ENCODE measurements at places on chromosomes 1 and 21.

DNA sequence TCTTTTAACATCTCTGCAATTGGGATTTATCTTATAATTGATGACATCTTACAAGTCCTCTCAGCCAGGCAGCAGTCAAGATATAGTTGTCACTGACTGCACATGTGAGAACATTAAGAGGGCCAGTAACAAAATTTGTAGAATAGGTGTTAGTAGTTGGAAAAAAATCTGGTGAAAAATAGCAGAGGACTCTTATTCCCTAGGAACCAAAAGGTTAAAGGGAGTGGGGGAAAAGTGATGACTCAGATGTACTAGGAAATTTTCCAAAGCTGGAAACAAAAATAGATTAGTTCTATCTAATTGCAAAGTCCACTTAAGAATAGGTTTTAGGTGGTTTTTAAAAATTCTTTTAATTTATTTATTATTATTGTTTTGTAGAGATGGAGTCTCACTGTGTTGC, 3.6 kb downstream of the NUP210L start:
- DNase-seq = no peak

- DNase-seq = no peak
Measured at GRCh38 chr1:119917304-119918055, 21.2 kb upstream of the ADAM30 start.

GRCh38 chr1:16967095-16967575, 13.3 kb downstream of the MFAP2 start:
- no peak for DNase-seq

- DNase-seq = no peak
Measured at GRCh38 chr1:10064416-10065343, 31.9 kb downstream of the UBE4B start.

- DNase-seq = no peak
Measured at GRCh38 chr1:216599851-216600250, 123.4 kb downstream of the ESRRG start.

DNA sequence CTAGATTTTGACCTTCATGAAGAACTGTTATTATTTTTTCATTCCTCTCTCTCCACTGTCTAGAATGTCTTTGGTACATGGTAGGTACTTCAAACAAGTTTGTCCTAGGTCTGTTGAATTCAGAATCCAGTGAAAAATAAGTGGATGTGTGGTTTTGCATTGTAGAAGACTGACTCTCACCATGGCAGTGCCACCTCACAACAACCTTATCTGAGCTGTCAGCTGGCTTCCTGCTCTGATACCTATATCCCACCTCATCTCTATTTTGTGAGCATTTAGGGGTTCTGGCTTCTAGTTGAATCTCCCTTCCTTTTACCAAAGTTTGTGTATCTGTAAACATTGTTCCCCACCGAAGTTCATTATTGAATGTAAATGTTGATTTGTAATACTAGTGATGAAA, 9.1 kb downstream of the SWT1 start:
- DNase-seq = no peak

GRCh38 chr1:160789702-160790611, 6.0 kb upstream of the LY9 start:
- DNase-seq = no peak

DNA sequence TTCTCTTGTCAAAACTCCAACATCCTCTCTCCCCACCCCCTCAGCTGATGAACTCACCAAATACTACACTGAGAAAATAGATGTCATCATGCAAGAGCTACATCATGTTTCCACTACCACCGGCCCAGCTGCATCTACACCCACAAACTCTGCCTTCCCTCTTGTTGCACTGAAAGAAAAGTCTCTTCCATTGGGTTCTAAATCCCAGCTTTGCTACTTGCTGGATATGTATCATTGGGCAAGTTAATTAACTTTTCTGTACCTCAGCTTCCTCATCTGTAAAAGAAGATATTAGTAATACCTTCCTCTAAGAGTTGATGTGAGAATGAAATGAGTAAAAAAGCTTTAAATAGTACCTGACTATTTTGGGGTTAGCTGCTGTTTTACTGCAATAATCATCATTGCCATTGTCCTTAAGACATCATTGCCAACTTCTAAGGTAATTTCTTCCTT, 108.6 kb downstream of the OLFML2B start:
- DNase-seq = no peak

DNA sequence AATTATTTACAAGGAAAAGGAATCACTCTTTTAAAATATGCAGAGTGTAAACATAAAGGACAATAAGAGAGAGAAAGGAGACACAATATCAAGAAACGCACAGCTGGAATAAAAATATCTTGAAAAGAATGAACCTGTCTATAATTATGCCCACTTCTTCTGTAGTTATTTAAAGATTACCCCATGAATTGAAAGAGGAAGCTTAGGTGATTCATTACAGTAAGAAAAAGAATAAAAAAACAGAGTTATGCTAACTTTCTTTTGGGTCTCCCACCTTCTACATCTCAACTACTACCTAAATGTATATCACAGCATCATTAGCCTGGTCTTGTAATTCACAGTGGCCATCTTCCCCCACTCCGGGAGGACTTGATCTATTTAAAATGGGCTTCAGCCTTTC, 182.1 kb downstream of the MRPL39 start:
- DNase-seq = no peak

DNA sequence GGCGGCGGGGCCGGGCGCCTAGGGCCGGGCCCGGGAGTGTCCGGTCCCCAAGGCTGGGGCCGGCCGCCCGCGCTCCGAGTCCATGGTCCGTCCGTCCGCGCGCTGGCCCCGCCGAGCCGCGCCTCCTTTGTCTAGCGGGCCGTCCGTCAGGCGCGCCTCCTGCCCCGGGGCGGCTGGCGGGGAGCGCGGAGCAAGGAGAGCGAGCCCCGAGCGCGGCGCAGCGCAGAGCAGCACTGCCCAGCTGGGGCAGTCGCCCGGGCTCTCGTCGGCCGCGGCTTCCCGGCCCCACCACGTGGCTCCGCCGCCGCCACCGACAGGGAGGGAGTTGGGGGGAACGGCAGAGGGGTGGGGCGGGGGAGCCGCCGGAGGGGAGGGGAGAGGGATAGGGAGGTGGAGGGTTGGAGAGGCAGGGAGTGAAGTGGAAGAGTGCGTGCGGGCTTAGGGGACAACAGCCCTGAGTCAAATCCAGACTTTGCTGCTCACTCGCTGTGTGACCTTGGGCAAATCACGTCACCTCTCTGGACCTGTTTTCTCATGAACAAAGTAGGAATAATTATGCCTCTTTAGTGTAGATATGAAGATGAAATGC, at the start of gene NKAIN1:
Gene NKAIN1, minus strand, starts transcription at position 235 of the 589 bp plus-strand sequence. CDS start 340 bp downstream, outside the sequence.
- DNase-seq = peak; percentile 44

GRCh38 chr1:93079685-93080141, 630 bp downstream of the MTF2 start:
- DNase-seq = peak; percentile 5

GRCh38 chr1:231750296-231750695, 123.7 kb downstream of the DISC1 start:
- no peak for DNase-seq

DNA sequence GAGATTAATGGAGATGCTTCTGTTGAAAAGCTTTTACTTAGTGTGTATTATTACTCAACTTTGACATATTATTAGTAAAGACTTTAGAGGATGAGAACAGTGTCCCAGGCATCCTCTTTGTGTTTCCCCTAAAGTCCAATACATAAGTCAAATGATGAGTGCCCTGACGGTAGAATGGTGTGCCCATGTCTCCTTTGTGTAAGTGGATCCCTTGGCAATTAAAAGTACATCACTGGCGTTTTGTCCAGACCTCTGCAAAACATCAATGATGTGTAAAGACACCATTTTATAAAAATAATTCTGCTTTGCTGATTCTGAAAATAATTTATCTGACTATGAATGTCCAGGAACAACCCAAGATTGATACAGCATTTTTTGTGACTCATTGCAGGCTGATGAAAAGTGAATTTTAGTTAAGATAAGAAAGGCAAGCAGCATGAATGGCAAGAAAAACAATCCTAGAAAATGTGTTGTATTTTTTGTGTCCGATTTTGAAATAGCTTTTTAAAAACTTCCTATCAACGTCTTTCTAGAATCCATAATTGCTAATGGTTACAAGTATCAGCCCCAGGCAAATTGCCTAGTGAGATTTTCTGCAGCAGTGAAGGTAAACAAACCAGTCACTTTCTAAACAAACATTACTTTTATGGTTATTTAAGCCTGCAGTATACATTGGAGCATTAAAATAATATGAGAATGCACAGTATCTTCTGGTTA, 251.5 kb downstream of the PTPRC start:
- no peak for DNase-seq

DNA sequence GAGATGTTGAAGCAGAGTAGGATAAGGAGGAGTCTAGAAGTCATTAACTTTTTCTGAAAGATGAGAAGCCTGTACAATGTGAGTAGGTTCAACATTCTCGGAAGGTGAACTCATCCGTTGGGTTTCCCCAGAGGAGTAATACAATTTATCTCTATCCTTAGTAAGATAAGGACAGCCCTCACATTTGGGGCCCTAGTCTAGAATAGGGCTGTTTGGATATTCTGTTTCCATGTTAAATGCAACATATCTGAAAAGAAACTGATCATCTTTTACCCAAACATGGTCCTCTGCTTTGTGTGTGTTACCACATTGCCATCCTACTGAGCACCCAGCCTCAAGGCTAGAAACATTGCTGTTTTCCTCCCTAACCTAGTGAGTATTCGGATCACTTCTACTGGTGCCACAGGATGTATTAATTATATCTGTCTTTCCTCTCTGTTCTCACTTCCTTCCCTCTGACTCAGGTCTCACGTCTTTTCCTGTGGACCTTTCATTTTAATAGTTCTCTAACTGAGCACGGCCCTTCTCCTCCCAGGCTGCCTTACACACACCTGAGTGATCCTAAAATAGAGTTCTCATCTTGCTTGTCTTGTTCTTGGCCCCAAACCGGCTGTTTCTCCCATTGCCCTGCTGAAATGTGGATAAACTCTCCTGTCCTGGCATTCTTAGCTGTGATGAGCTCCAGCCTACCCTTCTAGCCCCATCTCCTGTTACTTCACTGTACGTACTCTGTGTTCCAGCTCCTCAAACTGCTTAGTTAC, 91.7 kb downstream of the CDC14A start:
- DNase-seq = no peak

DNA sequence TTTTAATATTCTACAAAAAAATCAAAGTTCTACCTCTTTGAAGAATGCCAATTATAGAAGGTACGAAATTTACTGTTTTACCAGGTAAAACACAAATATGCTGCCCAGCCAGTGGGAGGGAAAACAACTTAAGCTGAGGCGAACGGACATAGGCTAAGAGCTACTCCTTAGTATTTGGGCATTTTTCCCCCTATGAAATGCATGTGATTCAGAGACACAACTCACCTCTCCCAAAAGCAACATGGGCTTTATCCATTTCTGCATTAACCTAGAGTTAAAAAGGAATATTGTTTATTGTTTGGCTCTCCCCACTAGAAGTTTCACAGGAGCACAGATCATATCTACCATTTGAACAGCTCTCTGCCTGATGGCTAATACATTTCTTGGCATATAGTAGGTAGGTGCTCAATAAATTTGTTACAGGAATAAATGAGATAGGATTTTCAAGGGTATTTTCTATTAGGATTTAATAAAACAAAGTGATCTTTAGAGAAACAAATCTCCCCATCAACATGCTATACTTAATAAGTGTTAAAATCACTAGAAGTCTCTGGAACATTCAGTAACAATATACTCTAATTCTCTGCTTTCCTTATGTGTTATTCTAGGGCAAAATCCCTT, 2.4 kb upstream of the SORT1 start:
- no peak for DNase-seq

DNA sequence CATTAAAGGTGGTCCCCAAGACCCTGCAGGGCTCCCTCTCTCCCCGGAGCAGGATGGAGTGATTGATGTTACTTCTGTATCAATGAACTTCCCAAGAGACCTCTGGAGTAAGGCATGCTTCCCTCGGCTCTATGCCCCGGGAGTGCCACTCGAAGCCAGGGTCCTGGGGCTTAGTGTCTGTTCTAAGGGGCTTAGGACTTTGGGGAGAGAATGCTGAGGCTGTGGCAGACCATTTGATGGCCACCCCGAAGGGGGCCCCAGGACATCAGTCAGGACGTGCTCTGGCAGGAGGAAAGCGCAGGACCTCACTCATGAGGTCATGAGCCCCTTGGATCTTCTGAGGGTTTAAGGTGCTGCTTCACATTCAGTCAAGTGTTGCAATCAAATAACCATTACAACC, 7.5 kb downstream of the KIAA1614 start:
- DNase-seq = no peak

DNA sequence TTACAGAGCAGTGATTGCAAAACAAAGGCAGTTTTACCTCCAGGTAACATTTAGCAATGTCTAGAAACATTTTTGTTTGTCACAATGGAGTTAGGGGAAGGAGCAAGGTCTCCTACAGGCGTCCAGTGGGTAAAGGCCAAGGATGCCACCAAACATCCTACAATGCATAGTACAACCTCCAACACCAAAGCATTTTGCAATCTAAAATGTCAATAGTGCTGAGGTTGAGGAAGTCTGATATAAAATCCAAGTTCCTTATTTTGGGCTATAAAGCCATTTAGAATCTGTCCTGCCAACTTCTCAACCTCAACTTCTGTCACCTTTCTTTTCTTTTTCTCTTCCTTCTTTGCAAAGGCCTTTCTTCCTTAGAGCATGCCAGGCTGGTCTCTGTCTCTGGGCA, 111.2 kb downstream of the FASLG start:
- no peak for DNase-seq

- no peak for DNase-seq
Measured at GRCh38 chr21:33751533-33751932, 109.2 kb downstream of the ITSN1 start.

GRCh38 chr1:228206582-228207351, 1.1 kb upstream of the OBSCN start:
- no peak for DNase-seq

- DNase-seq = no peak
Measured at GRCh38 chr1:25782608-25783201, 17.3 kb upstream of the SELENON start.

DNA sequence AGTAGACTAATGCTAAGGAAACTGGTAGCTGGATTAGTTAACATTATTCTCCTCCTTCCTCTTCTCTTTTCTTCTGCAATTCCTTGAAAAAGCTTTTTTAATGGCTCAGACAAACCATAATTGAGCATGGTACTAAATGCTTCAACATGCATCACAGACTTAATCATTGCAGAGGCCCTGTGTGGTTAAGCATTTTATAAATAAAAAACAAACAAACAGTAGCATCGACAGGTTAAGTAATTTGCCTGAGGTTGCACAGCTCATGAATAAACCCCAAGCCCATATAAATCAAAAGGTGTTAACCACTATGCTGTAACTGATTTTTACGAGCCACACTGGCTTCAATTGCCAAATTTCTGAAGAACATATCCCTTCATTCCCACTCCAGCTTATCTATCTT, 462.1 kb downstream of the LMO4 start:
- DNase-seq = no peak

DNA sequence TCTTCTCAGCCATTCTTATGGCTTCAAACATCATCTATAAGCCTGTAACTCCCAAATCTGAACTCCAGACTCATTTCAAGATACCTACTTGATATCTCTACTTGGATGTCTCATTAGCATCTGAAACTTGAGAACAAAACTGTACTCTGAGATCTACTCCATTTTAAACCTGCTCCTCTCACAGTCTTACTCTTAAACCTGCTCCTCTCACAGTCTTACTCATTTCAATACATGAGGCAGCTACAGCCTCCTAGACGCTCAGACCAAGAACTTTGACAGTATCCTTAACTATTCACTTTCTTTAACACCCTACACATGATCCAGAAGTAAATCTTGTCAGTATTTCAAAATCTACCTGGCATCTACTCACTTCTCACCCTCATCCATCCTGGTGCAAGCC, 54.3 kb downstream of the NBPF6 start:
- no peak for DNase-seq
